ENCODE measurements at places on chromosomes 6 and 20. TPM values are rescaled to one million over a fixed set of nuclear protein-coding genes. Genes with fewer than 3 reads are reported as not detected.

Gene SLC16A10
- 8.5 TPM for total RNA-seq

Gene DEFB118
- not detected for total RNA-seq

Gene SMPD2
- 12.8 TPM for total RNA-seq

Gene HNF4A
- 3.5 TPM for total RNA-seq

Gene SRSF12
- total RNA-seq, result 0.63 TPM

Gene RGS17
- 0.18 TPM for total RNA-seq

Gene PTCRA
- total RNA-seq, result 2.0 TPM

Gene SLC35F1
- total RNA-seq, result 0.18 TPM

Gene LAMA5
- 222 TPM for total RNA-seq

Gene SLC22A23
- 24.4 TPM for total RNA-seq

Gene OR2H2
- not detected for total RNA-seq

Gene BPI
- total RNA-seq, result 0.35 TPM
